ENCODE measurements at places on chromosomes 7 and 10.

DNA sequence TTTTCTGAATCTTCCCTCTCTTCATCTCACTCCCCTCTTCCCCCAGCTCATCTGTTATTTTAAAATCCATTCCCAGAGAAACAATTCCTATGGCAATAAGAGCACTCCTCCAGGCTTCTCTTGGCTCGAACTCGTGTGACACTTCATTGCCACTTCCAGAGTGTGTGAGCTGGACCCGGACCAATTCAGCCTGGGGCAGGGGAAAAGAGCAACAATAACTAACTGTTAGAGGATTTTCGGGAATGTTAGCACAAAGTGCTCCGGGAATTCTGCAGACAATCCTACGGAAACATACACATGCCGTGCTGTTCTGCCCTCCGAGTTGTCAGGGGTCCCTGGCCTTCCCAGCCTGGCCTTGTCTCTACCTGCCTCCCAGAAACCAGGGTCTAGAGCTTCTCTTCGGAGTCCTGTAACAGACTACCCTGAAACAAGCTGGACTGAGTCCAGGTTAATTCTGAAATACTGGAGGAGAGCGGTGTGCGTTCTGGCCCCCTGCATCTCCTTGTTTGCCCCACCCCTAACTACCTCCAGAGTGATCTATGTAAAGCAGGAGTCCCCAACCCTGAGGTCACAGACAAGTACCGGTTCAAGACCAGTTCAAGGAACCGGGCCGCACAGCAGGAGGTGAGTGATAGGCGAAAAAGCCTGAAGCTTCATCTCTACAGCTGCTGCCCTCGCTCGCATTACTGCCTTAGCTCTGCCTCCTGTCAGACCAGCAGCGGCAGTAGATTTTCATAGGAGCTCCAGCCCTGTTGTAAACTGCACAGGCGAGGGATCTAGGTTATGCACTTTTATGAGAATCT lies 11.3 kb downstream of the COL26A1 start:
- peak; percentile 85 for DNase-seq

GRCh38 chr10:22463255-22463654 lies 118.0 kb downstream of the SPAG6 start:
- DNase-seq, result no peak

GRCh38 chr10:99461230-99461629 lies 30.8 kb upstream of the GOT1 start:
- DNase-seq, result no peak

- DNase-seq, result no peak
These were observed 90.6 kb downstream of the PIP4K2A start for GRCh38 chr10:22623633-22624253.

- no peak for DNase-seq
These were observed 669 bp upstream of the AP5Z1 start for GRCh38 chr7:4774658-4775249.

GRCh38 chr7:140229101-140229525 lies 52.3 kb upstream of the KDM7A start:
- DNase-seq, result no peak

- no peak for DNase-seq
These were observed 136.5 kb upstream of the UNC5B start for GRCh38 chr10:71075759-71076472.

Measured in right lung (tissue), 10 donors.